ENCODE measurements at places on chromosomes 12 and 14.

- DNase-seq = no peak
These were observed 2.7 kb upstream of the PRIMA1 start for GRCh38 chr14:93790966-93791365.

- DNase-seq = no peak
These were observed 14.3 kb downstream of the FOS start for GRCh38 chr14:75292886-75293285.

- DNase-seq = peak; percentile 73
These were observed at the start of gene ATL1 for GRCh38 chr14:50559990-50560930. Gene ATL1 (plus strand): TSS chr14:50560145. CDS start chr14:50560266, 121 bp downstream.

- DNase-seq = no peak
These were observed 102.5 kb upstream of the BBS10 start for GRCh38 chr12:76450690-76451089.

DNA sequence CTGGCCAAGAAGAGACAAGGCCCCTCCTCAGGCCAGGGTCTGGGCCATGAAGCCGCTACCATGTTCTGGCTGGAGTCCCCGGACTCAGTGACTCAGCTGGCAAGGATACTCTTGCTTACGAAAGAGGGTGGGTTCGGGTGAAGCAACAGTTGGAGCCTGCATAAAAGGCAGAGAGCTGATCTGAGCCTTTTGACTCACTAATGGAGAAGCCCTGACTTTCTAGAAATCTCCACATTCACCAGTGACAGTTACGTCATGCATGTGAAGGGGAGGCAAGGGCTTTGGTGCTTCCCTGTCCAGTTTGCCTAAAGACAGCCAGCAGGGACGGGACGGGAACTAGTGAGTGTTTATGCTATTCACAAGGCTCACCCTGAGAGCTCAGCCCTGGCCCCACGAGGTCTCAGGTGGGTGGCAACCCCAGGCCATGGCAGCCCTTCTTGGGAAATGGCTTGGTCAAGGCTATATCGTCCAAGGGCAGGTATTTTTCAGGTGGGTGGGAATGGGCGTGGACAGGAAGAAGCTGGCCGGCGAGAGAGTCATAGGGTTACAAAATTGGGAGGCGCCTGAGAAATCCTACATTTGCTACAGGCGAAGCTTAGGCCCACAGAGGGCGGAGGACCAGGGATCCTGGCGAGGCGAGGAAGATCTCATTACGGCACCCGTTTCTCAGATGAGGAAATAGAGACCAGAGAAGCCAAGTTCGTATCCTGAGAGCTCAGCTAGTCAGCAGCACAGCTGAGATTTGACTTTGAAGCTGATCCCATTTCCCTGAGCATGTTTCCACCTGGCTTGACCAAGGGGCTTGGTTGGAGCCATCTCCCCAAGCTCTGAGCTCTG, 314.6 kb downstream of the BCL11B start:
- DNase-seq = no peak

GRCh38 chr14:99346470-99347080, 74.6 kb upstream of the BCL11B start:
- DNase-seq = no peak

DNA sequence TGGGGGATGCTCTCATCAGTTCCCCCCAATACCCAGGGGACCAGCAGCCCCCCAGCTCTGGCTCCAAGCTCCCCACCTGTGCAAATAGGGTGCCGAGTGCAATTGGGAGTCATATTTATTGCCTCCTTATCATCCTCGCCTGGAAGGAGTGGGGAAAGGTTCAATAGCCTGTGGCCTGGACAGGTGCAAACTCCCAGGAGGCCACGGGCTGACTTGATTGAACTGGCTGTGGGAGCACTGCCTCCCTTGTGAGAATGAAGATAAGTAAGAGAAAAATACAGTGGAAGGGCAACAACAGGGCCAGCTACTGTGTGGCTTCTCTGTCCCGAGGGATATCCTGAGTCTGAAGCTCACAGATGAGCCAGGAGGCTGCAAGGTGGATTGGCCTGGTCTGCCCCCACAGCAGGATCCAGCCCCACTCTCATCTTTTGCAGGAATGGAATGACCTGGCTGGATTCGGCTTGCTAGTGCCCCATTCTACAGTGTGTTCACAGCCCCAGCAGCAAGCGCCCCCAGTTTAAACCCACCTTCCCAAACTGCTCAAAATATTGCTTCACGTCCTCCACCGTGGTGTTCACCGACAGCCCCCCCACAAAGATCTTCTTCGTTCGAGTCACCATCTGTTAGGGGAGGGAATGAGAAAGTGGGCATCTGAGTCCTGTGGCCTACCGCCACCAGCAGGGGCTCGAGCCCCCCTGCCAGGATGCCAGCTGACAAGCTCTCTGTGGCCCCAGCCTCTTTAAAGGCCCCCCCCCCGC, 6.3 kb downstream of the MSI1 start:
- DNase-seq = no peak

DNA sequence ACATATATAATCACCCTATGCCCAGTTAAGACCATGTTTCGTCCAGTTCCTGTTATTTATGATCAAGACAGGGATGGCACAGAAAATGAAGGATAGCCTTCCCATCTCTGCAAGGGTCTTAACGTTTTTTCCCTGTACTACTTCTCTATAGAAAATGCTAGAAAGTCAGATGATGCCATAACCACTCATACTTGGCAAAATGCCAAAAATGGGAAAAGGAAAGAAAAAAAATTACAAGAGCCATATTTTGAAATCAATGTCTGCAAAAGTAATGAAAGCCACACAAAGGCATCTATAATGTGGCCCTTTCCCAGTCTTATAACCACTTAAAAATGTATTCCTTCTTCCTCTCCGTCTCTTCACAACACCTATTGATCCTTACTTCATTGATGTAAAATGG, 1.8 kb upstream of the MYL6B start:
- no peak for DNase-seq

DNA sequence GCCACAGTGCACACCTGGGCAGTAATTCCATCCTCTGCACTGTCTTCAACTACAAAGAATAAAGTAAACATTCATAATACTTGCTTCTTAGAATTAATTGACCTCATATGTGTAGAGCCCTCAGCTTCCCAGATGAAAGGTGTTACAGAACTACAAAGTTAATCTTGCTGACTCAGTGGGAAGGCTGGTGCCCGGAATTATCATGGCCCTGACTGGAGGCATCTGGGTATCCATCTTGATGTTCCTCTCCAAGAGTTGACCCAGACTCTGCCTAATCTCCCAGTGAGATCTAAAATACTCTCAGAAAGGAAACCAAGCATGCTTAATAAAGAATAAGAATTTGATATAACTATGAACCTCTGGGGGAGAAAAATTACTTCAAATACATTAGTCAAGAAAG, 147.0 kb upstream of the ARID2 start:
- DNase-seq = no peak

- no peak for DNase-seq
These were observed 1179.7 kb downstream of the VRK1 start for GRCh38 chr14:97976861-97977260.

DNA sequence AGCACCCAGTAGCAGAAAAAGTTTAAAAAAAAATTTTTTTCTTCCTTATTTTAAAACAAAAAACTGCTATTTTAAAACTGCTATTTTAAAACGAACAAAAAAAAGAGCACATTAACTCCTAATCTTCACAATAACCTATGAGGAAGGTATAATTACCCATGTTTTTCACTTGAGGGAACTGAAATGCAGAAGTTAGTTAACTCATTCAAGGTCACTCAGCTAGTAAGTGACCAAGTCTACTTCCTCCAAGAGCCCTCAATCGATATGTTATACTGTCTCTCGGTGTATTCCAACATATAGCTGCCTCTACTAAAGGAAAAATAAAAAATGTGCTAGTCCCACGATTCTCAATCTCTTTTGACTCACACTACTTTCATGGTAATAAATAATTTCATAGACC, 7.8 kb downstream of the RPAP3 start:
- DNase-seq = no peak

- no peak for DNase-seq
These were observed 18.5 kb downstream of the BHLHE41 start for GRCh38 chr12:26106347-26106746.

- no peak for DNase-seq
These were observed 111.7 kb downstream of the SLC25A21 start for GRCh38 chr14:37060496-37061260.

- no peak for DNase-seq
These were observed 47.1 kb downstream of the MLXIP start for GRCh38 chr12:122125452-122126341.
